Kidney (tissue), 22 donors: ENCODE measurements at places on chromosomes 4 and X.

DNA sequence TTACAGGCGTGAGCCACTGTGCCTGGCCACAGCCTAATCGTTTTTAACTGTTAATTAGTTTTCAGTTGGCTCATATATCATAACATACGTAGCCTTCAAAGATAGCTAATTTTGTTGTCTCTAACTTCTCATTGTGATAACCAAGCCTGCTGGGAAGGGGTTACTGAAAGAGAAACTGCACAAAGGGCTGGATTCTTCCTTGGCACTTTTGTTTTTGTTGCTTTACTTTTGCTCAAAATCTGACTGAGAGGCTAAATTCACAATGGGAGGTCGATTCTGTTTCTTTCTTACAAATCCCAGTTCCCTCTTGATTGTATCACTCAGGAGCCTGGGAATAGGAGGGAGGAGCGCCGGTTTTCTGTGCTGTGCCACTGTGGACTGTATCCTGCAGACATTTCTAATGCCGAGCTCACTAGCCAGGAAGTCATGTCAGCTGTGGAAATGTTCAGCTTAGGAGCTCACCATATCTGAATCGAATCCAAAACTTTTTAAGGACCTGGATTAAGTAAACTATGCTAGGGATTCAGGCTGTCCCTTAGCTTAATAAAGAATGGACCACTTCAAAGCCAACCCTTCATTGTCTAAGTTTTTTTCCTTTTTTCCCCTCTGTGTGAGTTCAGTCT is 120.5 kb upstream of the FAT1 start:
- DNase-seq = no peak

DNA sequence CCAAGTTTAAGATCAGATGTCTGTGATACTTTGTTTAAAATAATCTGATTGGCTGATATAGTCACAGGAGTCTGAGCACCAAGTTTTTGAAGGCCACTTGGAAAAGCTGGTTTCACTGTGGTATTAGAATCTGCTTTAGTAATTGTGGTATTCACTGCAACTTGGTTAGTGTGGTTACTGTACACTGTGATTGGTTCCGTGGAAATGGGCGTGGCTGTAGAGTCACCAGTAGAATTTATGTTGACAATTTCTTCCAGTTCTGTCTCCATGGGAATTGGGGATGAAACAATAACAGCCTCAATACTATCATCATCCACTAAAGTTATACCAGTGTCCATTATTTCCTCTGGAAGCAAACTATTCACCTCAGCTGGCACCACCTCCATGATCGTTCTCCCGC is 26.2 kb downstream of the LIN54 start:
- no peak for DNase-seq

- DNase-seq = no peak
Observed at GRCh38 chr4:76499461-76499860, 64.4 kb downstream of the SHROOM3 start.

DNA sequence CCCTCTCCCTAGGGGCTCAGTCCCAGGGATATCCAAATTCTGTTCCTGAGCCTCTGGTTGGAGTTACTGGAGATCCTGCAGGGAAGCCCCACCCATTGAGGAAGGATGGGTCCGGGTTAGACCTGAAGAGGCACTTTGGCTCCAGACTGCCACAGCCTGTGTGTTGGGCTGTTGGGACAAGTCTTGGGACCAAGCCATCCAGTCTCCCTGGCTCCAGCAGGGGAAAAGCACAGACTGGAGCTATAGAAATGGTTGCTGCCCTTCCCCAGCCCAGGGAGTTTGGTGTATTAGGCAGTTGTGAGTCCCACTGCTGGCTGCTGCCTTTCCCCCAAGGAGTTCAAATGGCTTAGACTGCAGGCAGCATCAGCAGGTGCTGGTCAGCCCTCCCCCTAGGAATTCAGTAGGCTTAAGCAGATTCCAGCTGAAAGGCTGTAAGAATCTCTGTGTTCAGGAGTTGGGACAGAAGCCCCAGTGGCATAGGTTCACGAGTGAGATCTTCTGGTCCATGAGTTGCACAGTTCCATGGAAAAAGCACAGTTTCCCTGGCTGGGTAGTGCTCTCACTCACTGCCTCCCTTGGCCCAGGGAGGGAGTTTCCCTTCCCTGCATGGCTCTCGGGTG is 344.0 kb upstream of the EPHA5 start:
- no peak for DNase-seq

DNA sequence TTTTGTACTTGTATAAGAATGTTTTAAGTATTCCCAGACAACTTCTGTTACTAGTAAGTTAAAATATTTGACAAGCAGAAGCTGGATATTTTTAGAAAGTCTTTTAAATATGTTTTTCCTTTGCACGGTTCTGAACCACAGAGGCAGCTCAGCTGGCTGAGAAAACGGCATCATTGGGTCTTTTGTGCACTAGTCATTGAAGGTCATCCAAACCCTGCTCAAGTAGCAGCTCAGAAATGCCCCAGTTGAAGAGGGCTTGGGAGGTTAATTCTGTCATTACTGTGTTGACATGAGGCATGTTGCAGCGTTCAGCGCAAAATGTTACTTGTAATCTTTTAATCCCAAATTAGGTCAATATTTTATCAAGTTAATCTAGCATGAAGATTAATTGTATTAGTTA is 383.7 kb upstream of the FAM241A start:
- no peak for DNase-seq

- no peak for DNase-seq
Observed at GRCh38 chr4:110605077-110605476, 17.8 kb downstream of the PITX2 start.

- DNase-seq = no peak
Observed at GRCh38 chr4:117996891-117997290, 37.4 kb upstream of the NDST3 start.

DNA sequence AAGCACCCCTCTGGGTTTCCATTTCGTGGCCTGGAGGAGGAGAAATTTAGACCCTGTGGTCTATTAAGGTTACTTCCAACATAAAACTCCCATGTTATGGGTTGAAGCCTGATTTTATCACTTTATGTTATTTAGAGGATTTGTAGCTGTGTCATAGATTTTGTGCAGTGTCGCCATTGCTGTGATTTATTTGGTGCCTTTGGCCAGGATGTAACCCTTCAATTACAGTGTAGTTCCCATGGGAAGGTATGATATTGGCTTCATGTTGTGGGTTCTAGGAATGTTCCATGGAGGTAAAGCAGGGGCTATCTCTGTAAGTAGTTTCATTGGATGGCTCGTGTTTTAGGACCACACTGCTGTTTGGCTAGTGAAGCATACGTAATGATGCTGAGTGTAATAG is 58.5 kb downstream of the TMEM131L start:
- DNase-seq = no peak

- DNase-seq = peak; percentile 3
Observed at GRCh38 chrX:57528670-57529255, 63.0 kb upstream of the ZXDB start.

DNA sequence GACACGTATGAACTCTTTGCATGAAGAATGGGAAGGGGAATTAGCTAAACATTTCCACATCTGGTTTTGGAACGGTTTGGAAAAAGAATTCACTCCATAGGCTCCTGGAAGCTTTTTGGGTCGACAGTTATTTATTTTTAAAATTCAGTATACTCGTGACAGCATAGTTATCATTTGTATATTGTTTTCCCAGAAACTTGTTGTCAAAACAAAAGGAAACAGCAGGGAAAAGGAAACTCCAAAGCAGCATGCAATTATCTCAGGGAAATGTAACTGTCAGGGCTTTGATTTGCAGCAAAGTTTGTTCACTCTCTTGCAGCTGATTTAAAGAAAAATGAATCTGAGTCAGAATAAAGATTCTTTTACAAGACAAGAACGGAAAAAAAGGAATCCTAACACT is 86.5 kb downstream of the PLAC1 start:
- DNase-seq = no peak

DNA sequence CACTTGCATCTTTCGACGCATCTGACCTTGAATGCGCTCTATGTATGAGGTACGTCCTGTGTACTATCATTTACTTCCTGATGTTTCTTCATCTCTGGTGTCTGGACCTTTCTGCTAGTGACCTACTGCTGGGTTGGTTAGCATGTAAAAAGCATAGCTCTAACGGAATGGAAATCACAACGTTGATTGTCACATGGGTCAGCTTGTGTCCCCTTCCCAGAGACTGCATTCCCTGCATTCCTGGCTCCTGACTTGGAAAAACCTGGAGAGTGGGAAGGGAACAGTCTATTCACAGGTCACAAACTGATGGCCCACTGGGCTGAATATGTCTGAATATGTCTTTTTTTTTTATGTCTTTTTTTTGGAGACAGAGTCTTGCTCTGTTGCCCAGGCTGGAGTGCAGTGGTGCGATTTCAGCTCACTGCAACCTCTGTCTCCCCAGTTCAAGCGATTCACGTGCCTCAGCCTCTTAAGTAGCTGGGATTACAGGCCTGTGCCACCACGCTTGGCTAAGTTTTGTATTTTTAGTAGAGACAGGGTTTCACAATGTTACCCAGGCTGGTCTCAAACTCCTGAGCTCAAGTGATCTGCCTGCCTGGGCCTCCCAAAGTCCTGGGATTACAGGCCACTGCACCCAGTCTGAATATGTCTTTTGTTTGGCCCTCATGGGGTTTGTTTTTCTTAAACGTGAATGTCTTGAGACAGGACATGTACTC is 16.3 kb downstream of the LONRF3 start:
- DNase-seq = no peak

DNA sequence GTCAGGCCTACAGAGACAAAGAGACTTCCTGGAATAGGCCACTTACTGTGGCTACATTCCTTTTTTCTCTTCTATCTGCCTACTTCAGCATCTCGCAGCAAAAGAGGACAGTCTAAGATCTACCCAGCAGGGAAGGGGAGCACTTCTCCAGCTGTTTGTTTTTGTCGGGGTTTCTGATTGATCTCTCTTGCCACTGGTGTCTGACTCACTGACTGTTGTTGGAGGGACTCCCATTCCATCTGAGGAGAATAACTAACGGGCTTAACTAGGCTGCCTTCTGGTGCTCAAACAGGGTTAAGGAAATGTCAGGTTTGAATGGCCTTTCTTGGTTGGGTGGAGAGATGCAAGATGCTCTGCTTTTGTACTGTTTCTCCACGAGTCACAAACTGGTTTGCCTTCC is 100.2 kb upstream of the TMEM164 start:
- no peak for DNase-seq

DNA sequence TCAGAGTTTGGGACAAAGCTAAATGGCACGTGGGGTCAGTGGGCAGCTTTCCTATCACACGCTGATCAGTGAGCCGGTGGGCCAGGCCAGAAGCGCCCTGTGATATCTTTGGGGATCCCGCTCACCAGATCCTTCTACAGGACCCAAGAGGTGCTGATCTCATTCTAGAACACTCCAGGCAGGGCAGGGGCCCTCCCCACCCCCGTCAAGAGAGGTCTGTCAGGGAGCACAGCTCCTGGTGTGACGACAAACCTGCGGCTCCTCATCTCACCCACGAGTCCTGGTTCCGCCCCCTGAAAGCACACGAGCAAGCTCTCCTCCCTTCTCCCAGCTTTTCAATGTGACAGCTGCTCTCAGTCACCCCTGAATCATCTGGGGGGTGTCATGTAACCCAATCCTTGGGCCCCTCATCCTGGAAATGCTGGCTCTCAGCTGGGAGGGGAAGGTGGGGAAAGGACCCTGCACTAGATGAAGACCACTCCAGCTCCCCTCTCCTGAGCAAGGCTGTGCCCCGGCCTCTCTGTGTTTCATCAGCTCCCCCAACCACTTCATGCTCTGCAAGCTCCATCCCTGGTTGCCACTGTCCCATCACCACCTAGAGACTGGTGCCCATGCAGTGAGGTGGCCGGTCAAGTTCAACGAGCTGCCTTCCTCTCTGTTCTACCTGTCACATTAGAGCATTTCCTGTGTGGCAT is 4.6 kb downstream of the HCFC1 start:
- no peak for DNase-seq

GRCh38 chrX:2242326-2242725 is 258.4 kb downstream of the DHRSX start:
- DNase-seq = no peak

- no peak for DNase-seq
Observed at GRCh38 chr4:140071806-140072205, 82.2 kb downstream of the MAML3 start.

GRCh38 chr4:40119344-40119743 is 62.7 kb downstream of the N4BP2 start:
- no peak for DNase-seq

- no peak for DNase-seq
Observed at GRCh38 chr4:70236125-70236524, 6.3 kb upstream of the CSN3 start.

DNA sequence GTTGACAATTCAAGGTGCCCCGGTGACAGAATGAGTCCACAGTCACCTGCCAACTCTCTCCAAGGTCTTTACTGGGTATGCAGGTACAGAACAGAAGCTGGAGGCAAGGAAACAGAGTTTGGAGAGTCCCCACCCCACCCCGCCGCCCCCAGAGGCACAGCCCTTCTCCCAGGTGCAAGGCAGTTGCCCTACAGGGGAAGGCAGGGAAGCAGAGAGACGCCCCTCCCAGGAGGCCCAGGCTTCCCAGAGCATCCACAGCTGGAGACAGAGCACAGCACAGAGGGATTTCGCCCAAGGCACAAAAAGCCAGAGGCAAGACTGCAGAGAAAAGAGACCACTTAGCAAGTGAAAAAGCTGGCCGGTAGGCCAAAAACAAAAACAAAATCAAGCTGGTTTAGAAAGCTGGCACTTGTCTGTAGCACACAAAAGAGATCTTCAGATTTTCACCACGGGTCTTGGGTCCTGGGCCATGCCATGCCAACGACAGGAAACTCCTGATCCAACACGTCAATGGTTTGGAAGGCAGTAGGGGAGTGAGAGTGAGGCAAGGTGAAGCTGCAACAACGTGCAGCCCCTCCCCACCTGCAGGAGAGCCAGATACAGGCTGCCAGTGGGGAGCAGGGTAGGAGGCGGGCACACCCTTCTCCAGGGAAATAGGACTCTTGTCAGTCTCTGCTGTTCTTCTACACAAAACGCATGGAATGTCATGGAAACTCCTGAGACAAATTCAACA is 113.3 kb downstream of the AFAP1 start:
- no peak for DNase-seq

DNA sequence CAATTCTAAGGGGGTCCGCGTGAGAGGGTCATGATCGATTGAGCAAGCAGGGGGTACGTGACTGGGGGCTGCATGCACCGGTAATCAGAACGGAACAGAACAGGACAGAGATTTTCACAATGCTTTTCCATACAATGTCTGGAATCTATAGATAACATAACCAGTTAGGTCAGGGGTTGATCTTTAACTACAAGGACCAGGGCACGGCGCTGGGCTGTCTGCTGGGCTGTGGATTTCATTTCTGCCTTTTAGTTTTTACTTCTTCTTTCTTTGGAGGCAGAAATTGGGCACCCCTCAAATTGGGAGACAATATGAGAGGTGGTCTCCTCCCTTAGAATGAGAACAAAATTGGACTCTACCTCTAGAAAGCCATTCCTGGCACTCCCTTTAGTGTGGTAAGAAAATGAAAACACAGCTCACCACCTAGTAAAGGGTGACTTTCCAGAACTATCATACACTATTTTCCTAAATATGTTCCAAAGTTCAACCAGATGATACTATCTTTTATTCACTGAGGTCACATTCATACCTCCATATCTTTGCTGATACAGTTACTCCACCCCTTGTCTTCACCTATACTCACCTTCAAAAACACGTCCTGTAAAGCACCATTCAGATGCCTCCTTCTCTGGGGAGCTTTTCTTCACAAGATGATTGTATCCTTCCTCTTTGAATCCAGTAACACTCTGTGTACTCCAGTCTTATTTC is 1058.3 kb upstream of the SLIT2 start:
- DNase-seq = no peak
